ENCODE measurements at places on chromosomes 7 and 10.

DNA sequence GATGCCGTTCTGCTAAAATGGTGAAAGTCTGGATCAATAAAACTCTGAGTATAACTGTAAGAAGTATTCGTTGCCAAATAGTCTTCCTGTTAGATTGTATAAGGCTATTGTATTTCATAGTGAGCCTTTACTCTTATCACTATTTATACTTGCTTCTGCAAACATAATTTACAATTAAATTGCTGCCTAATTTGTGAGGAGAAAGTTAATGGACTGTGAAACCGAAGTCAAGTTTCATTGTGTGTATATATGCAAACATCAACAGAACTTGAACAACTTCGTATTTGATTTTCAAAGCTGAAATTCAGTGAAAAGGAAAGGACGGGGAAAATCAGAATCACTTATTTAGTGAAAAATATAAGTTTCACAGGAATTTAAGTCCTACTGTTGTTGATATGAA lies 135.9 kb upstream of the CCDC6 start:
- DNase-seq, result no peak

GRCh38 chr7:40175725-40176510 lies 41.1 kb downstream of the SUGCT start:
- no peak for DNase-seq

GRCh38 chr10:75435291-75435690 lies 3.9 kb downstream of the LRMDA start:
- DNase-seq, result no peak

GRCh38 chr10:45437587-45438465 lies 63.8 kb downstream of the ALOX5 start:
- no peak for DNase-seq

Data from stimulated activated CD4-positive, alpha-beta T cell treated with anti-CD3 and anti-CD28 coated beads, TNF-alpha, amount 100 ng/mL, for 1 hour (primary cell).